ENCODE measurements at places on chromosomes 11 and 22.

DNA sequence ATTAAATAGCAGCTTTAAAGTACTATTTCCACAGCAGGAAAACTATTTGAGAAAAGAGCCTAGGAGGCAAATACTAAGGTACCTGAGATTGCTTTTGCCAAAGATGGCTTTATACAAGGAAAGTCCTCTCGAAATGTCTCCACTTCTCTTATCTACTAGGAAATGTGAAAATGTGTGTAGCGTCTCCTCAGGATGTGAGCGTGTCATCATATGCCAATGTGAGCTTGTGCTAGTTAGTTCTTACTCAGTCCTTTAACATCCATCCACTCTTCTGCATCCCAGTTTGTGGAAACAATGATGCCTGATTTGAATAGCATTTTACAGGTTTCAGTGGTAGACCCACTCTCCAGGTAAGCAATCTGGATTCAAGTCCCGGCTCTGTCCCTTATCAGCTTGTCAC, 421.0 kb downstream of the DYNC2H1 start:
- no peak for DNase-seq

- DNase-seq, result no peak
Observed at GRCh38 chr11:87778357-87778756, 396.9 kb downstream of the RAB38 start.

DNA sequence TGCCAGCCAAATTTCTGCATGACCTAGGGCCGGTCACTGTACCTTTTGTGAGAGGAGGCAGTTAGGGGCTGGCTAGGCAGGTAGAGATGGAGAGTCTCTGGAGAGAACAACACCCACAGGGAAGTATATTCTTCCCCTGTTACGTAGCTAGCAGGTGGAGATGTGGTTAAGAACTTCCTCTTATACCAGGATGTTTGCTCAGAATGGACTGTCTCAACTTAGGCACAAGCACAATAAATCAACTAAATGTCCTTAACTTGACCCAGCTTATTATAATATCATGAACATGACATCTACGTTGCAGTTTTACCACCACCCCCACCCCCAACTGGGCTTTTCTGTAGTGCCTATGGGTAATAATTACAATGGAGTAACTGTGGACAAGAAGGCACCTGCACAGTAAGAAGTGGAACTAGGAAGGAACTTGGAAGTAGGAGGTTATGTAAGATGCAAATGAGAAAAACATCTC, 60.7 kb upstream of the MPEG1 start:
- DNase-seq, result no peak

DNA sequence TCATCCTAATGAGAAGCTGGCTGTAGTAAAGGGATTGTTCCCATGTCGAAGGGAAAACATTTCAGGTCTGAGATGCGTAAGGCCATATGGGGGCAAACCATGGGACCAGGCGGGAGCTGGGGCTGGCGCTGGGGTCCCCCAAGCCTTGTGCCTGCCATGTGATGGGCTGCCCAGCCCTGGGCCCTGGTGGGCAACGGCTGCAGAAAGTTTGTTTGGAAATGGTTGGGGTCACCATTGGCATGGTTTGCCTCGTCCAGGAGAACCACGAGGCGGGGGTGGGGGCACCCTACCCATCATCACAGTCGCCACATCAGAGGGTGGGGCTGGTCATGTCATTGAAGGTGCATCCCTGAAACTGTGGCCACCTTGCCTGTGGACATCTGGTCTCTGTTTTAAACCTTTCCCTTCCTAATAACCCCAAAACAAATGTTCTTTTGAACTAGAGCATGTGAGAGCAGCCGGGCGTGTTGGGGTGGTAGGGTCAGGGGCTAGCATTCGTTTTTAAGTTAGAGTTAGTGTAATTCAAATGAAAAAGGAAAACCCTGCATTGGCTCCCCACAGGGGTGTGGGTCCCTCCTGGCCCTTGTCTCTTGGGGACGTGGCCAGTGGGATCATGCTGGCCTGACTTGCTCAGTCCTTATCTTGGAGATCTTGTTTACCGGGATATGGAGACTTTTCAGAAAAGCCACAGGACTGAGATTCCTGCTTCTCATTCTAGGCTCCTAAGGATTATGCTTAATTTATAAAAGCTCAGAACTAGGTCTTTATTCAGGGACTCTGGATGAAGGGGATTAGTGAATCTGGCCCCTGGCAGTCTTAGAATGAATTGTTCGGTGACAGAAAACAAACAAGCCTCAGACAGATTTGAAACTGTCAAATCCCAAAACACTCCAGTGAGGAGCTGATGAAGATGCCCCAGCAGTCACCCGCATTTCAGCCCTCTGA, 98.5 kb downstream of the CTTN start:
- no peak for DNase-seq

DNA sequence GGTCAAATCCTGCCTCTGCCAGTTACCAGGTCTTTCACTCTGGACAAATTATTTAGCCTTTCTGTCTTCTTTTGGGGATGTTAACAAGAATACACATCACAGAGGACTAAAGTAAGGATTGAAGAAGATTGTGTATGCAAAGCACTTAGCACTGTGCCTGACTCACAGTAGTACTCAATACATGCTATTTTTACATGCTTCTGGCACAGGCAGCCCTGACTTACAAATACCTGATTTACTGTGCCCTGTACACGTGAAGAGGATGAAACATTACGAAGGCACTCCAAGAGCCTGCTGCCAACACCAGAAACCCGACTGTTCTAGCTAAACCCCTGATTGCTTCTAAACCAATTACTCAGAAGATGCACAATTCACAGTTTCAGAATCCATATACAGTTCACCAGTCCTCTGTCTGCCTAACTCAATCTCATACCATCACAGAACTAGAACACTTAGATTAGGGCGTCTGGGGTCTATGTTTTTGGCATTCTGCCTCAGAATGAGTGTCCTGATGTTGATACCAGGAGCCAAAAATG, 300.9 kb upstream of the DDI1 start:
- DNase-seq, result no peak

GRCh38 chr11:5288108-5288905, 13.4 kb downstream of the OR51B4 start:
- no peak for DNase-seq

GRCh38 chr11:69903211-69903610, 84.0 kb upstream of the FGF3 start:
- DNase-seq, result no peak

DNA sequence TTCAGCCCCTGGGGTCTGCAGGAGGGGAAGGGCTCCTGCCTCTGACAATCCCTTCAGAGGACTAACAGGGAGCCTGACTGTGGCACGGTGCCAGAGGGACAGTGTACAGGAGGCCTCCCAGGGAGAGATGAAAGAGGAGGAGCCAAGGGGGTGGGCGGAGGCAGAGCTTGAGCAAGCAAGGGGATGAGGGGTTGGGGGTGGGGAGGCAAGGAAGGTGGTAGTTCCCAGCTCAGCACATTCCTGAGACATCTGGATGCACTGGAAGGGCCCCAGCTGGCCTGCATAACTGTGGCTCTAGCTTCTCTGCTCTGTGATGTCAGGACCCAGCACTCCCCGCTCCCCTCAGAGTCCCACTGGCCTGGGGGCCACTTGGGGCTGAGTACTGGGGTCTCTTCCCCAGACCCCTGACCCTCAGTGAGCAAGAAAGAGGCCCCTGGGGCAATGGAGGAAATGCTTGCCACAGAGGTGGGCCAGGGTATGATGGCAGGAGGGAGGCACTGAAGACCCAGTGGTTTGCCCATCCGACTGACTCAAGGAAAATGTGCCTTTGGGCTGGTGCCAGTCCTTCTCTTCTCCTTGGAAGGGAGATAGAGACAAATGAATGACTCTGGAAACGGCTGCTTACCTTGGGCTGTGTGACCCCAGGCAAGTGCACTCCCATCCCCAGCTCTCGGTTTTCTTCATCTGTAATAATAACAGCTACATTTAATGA, 13.3 kb downstream of the CREB3L1 start:
- DNase-seq, result no peak

DNA sequence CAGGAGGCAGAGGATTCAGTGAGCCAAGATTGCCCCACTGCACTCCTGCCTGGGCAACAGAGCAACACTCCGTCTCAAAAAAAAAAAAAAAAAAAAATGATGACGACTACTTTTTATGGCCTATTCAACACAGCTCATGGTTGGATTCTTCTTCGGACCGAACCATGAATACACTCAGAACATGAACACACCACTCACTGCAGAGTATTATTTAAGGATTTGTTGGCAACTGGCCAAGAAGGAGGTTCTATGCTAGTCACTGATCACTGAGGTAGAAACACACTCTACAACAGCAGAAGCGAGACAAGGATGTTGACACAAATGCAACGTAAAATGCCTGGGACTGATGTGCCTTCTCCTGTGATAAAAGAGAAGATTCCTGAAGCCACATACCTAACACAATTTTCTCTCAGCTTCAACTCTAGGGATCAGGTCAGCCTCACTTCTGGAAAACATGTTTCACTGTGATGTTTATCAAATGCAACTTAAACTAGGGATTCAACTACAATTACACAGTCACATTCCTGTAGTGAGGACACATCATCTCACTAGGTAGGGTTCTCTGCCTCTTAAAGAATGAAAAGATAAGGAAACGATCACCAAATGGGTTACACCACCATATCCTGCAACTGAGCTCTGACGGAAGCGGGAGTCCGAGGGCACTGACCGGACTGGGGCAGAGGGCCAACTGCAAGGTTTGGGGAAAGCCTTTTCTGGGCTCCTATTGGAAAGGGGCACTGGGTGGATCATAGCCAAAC, 82.5 kb downstream of the SGSM3 start:
- DNase-seq, result no peak

Data from NCI-H1092 treated with DMSO at 0.1 percent for 48 hours (cell line).